GM13977 (cell line): ENCODE measurements at places on chromosomes 7 and 10.

DNA sequence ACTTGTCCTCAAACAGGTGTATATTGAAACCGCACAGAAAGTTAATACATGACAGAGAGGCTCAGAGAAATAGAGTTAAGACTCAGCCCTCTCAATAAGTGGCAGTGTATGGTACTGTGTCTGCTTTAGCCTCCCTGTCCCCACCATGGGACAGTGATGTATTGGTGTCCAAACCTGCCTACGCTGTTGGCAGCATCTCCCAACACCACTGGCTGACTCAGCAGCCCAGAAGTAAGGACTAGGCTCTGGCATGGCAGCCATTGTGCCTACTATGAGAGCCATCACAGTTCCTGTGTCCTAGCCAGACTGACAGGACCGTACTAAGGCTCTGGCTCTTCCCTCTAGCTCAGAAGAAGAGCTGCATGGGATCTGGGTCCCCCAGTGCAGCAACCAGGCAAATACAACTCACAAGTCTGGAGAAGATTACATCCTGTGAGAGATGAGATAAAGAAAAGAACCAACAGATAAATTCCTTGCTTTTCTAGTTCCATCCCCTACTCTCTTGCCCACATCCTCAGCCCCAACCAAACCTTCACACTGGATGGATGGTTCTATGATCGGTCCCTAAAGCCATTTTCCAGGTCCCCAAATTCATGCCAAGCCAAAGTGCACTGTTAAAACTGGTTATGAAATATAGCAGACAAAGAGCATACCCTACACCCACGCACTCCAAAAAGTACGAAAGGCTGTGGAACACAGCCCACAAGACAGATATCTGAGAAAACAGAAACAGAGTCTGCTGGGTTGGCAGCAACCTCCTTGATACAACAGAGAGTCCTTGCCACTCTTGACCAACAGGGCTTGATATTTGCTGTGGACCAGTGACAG lies 44.1 kb upstream of the DMTF1 start:
- no peak for DNase-seq

DNA sequence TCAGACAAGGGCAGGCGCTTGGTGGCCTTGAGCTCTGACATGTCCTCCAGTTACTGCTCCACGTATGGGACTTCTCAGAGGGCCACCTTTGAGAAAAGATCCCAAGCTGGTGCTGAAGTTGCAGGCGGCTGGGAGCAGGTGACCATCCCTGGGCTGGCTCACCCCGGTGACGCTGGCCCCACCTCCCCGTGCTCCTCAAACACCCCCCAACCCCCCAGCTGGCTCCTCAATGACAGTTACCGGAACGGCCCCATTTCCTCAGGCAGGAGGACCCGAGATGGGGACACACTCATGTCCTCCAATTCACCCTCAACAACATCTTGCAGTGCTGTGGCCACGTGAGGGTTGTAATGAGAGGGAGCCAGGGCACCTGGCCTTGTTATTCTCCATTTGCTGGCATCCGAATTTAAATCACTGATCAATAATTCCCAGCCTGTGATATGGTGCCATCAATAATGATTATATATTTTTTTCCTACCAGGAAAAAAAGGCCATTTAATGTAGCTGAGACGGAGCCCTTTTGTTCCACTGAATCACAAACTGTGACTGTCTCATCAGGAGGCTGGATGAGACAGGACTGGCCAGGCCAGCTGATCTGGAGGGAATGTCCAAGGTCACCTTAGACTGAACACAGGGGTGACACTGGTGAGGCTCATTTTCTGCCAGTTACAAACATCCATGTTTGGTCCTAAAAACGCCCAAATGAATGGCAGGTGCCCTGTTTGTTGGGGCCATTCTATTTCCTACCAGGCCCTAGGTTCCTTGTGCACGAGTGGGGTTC lies 64.5 kb downstream of the CHST15 start:
- no peak for DNase-seq

- no peak for DNase-seq
Measured at GRCh38 chr7:143490717-143491306, 13.1 kb downstream of the TAS2R41 start.

- no peak for DNase-seq
Measured at GRCh38 chr7:89738549-89738948, 415.7 kb upstream of the STEAP1 start.

DNA sequence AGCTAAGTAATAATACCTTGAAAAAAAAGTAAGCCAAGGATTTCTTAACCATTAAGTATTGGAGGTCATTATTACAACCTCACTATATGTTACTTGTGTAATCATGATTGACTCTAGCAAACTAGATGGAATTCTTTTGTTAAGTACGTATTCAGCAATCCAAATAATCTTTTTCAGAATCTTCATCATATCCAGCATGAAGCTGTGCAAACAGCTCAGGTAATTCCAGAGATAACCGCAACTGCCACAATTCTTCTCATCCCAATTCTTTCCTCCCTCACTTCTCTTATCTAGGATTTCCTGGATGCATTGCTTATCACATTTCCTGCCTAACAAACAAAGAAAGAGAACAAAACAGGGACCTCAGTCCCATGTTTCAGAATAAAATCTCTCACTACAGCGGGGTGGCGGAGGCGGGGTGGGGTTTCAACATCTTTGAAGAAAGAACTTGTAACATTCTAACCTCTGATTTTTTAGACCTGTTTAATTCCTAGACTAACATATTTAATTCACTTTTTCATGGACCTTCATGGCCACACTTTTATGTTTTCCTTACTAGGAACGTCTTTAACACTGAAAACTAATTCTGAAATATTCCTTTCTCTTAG lies 156.5 kb downstream of the POM121L12 start:
- no peak for DNase-seq

DNA sequence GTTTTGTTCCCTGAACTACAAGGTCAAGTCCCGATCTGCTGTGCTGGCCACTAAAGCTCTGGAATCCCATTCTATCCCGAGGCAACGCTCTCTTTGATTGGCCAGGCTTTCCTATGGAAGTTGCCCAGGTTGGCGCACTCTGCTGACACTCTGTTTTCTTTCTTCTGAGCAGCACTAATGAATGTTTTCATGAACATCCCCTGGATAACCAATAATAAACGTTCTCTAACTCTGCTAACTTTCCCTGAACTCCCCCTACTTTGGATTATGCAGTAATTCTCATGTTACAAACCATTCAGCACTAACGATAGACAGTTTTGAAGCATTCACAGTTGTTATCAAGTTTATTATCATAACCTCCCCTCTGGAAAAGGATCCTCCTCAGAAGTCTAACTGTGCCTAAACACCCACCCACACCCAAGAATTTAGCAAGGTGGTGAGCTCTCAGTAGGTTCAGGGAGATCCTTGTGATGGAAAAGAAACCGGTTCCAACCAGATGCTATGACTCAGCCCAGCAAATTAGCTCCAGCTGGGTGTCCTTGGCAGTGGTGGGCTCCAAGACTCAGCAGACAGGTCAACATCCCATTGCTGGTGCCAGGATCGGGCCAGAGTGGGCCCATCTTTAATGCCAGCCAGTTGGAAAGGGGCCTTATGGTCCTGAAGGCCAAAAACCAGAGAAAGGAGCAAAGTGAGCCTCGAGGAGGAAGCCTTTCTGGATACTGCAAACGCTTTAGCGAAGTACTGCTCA lies 68.4 kb downstream of the CREB3L2 start:
- no peak for DNase-seq

- no peak for DNase-seq
Measured at GRCh38 chr10:128854963-128855362, 612.1 kb upstream of the MGMT start.

GRCh38 chr10:86709396-86710185 lies 41.3 kb downstream of the LDB3 start:
- no peak for DNase-seq

- no peak for DNase-seq
Measured at GRCh38 chr7:124480036-124480820, 285.4 kb downstream of the GPR37 start.
